ENCODE measurements at places on chromosomes 13 and 19. TPM values are rescaled to one million over a fixed set of nuclear protein-coding genes. Genes with fewer than 3 reads are reported as not detected.

Gene SBSN
- 2.5 TPM for total RNA-seq

Gene GTF3A
- 94.8 TPM for total RNA-seq

Gene CFAP97D2
- total RNA-seq = not detected

Gene ADM5
- total RNA-seq = 3.4 TPM

Gene METTL21C
- not detected for total RNA-seq

Gene CARS2
- 57.4 TPM for total RNA-seq

Gene CYTH2
- total RNA-seq = 54.4 TPM

Gene LYPD5
- 0.17 TPM for total RNA-seq

Gene OR10H1
- not detected for total RNA-seq

Gene NUDT15
- 29.5 TPM for total RNA-seq

Gene TMPRSS9
- not detected for total RNA-seq

Gene YJEFN3
- total RNA-seq = 4.8 TPM

Gene CPAMD8
- total RNA-seq = not detected

Gene CCDC106
- total RNA-seq = 18.8 TPM

Gene FUT1
- 0.06 TPM for total RNA-seq

Gene SMIM17
- 0.19 TPM for total RNA-seq

Gene DLL3
- total RNA-seq = 10.3 TPM

Gene RASA3
- 13.1 TPM for total RNA-seq

Gene NLRP11
- 0.05 TPM for total RNA-seq

Gene INSL3
- 0.32 TPM for total RNA-seq

Gene PTPRH
- total RNA-seq = 5.3 TPM

Gene ZNF568
- total RNA-seq = 1.3 TPM

Gene SLC10A2
- total RNA-seq = not detected

Gene SLAIN1
- total RNA-seq = 0.38 TPM

Gene PROZ
- total RNA-seq = not detected

Gene FFAR1
- total RNA-seq = not detected

Gene ADGRE3
- total RNA-seq = not detected

Gene EIF3K
- 740 TPM for total RNA-seq

Gene PSG1
- 0.27 TPM for total RNA-seq

Gene KCNC3
- 1.3 TPM for total RNA-seq

Gene HSD17B14
- 15.3 TPM for total RNA-seq

Gene PRRG2
- total RNA-seq = 0.81 TPM

Gene CEACAM4
- not detected for total RNA-seq

Gene PEX11G
- total RNA-seq = 1.9 TPM

Gene APLP1
- 99.1 TPM for total RNA-seq

Gene LILRA5
- total RNA-seq = not detected

Gene RUBCNL
- total RNA-seq = 0.06 TPM

Gene PTH2
- not detected for total RNA-seq

Gene ZNF878
- total RNA-seq = not detected

Gene PNMA8B
- not detected for total RNA-seq

Gene TGFBR3L
- 1.7 TPM for total RNA-seq

Gene ITGBL1
- total RNA-seq = 1.4 TPM

Gene MAN2B1
- 20.7 TPM for total RNA-seq

Gene LGALS14
- total RNA-seq = not detected

Gene PALM
- 17.8 TPM for total RNA-seq

Gene NFIX
- total RNA-seq = 4.9 TPM

Gene ZFP30
- 8.4 TPM for total RNA-seq

Gene MYADM
- 357 TPM for total RNA-seq

Gene ONECUT3
- not detected for total RNA-seq
